Activated T-helper 17 cell treated with anti-CD3 and anti-CD28 coated beads, Interleukin-2, amount 50 U/mL, for 72 hours (primary cell): ENCODE measurements at places on chromosomes 3 and 15. TPM values are rescaled to one million over a fixed set of nuclear protein-coding genes. Genes with fewer than 3 reads are reported as not detected.

DNA sequence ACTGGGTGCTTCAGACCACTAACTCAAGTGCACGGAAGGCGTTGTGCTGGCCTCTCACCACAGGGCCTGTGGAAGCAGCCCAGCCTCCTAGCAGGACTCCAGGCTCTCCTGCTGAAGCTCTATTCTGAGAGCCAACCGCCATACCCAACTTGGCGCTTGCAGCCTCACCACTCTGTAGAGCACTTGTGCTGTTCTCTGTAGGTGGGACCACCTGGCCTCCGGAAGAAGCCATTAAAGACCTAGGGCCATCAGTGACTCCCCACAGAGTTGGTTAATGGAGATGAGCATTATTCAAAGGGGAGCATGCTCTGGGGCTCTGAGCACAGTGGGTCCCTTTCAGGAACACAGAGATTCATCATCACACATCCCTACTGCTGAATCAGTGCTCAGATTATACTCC is 50.9 kb downstream of the C3orf85 start:
- no peak for ATAC-seq

DNA sequence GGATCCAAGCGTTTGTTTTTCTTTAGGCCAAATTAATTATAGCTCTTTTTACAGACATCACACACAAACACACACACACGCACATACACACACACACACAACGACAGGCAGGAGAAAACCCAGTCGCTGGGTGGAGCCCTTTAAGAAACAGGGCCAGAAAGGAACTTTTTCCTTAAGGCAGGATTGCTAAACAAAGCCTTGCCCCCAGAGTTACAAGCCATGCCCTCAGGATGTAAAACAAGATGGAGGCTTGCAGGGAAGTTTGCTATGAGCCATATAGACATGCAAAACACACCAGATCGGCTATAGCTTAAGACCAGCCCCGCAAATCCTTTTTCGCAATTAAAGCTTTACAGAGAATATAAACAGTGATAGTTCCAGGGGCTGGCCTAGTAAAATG is 16.3 kb upstream of the IQCF2 start:
- no peak for ATAC-seq

DNA sequence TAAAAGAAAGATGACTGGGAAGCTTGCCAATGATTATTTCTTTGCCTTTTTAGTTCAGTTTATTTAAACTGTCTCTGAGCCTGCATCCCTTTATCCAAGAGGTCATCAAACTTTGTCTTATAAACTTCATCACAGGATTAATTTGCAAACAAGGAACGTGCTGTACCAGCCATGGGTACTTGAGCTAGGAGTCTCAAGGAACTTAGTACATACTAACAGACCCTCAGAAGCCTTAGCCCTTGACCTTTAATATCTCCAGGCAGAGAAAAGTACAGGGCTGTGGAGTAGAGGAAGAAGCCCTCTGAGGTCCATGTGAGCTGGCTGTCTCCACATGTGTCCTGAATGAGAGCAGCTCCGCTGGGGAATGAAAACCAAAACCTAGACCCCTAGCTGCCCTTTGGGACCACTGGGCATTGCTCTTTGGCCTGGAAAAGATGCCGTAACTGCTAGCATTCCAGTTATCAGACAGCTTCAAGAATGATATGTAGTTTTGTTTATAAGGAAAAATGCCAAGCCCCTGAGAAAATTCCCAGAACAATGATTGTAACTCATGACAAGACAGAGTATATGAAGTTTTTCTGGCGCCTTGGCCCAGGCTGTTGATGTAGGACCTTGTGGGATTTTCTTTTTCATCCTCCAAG is 92.1 kb downstream of the ASB7 start:
- ATAC-seq, result no peak

DNA sequence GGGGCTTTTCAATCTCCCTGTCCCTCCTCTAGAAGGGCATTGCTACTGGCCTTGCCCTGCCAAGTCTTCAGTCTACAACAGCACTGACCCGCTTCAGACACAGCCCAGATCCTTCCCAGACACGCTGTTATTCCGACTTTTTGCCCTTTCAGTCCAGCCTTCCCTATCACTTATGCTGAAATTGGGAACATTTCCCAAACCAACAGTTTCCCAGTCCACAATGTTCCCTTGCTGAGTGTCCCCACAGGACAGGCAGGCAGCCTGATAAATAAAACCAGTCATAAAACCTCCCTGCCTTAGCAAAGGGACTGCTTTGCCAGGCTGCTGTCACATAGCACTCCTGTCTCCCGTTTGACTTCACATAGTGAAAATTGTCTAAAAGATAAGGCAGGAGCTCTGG is 43.5 kb downstream of the GOLGA6L2 start:
- ATAC-seq, result no peak

- no peak for ATAC-seq
Observed at GRCh38 chr3:131299836-131300235, 81.7 kb upstream of the NUDT16 start.

GRCh38 chr15:42024303-42024702 is 3.5 kb upstream of the PLA2G4E start:
- ATAC-seq, result no peak

DNA sequence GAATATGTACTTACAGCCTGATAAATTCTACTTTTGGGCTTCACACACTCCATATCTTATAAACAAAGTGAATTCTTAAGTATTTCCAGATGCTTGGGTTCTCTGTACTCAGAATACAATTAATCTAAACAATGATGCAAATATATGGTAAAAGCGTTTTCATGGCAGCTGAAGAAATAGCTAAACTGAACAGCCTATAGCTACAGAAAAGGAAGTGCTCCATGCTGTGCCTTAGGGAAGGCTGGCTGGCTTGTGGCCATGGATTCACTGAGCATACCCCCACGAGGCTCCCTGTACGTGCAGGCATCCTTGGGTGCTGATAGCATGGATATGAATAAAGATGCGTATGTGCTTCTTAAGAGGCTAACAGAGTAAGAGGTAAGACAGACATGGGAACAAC is 264.0 kb downstream of the KLF13 start:
- no peak for ATAC-seq

GRCh38 chr3:156388497-156389448 is 166.1 kb downstream of the SSR3 start:
- ATAC-seq, result no peak

GRCh38 chr3:57637391-57637790 is 40.2 kb upstream of the ARF4 start:
- ATAC-seq, result no peak

- no peak for ATAC-seq
Observed at GRCh38 chr3:157755233-157755632, 252.0 kb upstream of the VEPH1 start.

DNA sequence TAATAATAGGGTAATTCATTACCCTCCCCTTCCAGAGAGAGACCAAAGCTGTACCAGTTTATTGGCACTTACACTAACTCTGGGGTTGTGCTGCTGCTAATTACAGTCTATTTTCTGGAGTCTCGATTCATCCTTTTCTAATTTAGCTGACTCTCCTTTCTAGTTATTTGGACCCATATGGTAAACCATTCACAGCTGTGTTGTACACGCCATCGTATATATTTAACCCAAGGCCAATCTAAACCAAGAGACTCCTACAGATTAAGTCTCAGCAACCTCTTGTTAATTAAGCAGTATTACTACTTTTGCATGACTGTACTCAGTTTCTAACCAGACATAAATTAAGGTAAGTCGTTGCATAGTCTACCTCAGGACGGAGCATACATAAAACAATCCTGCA is 22.5 kb downstream of the ANXA2 start:
- no peak for ATAC-seq

DNA sequence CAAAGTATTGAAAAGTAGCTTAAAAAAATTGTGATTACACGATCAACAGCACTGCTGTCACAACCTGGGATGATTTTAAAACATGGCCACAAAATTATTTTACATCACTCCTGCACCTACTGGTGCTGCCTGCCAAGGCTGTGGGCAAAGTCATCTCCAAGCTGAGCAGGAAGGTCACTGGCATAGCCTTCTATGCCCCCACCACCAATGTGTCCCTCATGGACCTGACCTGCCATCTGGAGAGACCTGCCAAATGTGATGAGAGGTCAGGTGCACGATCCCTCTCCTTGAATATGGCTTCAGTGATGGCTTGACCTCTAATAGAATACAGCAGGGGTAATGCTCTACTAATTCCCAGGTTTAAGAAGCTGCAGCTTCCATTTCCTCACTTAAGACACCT is 57.8 kb downstream of the PIK3CB start:
- no peak for ATAC-seq

DNA sequence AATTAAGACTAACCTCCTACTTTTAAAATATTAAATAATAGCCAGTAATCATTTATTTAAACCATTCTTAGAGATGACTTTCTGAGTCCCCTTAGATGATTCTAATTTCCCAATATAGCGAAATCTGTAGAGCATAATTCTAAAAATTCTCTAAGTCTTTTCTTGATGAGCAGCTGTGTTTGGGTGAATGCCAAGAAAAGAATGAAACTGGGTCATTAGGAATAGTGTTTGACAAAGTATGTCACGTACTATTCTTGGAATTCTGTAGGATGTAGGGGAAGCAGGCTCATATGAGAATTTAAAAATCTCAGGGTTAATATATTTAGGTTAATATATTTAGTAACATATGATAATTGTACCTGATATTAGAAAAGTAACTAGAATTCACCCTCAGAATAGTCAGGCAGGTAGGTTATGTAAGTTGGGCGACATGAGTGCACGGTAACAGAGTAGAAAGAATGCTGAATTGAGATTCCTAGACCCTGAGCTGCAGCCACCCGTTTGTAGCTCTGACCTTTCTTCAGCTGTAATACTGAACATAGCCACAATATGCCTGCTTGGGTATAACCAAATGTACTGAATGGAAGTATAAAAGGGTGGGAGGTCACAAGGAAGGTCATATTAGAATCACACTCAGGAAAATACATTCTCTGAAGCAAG is 524.3 kb downstream of the UNC13C start:
- ATAC-seq, result no peak

- no peak for ATAC-seq
Observed at GRCh38 chr15:90174140-90174875, 26.8 kb upstream of the SEMA4B start.

- no peak for ATAC-seq
Observed at GRCh38 chr3:189967254-189967865, 153.3 kb downstream of the P3H2 start.

DNA sequence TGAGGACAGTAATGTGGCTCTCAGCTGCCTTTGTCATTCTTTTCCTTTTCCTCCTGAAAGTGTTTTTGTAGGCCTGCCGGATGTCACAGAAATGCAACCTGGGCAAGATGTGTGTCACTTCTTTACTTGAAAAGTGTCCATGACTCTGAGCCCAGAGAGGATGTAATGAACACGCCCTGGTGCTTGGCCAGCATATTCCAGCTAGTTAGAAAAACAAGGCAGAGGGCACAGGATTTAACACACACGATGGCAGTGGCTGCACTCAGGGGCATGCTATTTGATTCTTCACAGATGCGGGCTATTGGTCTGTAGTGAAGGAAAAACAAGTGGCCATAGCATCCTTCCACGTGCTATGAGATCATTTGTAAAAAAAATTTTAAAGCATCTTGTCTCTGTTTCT is 30.3 kb upstream of the PTX3 start:
- ATAC-seq, result no peak

DNA sequence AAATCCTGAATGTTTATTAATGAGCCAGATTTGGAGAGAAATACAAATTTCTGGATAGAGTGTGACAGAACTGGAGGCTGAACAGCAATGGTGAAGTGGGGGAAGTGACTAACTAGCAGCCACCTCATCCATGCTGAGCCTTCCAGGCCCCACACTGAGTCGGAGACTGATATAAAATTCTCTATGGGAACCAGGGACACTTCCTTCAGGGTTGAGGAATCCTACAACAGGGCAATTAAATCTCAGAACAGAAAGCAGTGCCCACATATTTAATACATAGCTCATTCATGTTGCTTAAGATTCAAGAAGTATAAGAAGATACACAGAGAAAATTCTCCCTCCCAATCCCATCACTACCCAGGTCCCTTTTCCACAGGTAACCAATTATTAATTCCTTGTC is 49.3 kb downstream of the HACD2 start:
- no peak for ATAC-seq

DNA sequence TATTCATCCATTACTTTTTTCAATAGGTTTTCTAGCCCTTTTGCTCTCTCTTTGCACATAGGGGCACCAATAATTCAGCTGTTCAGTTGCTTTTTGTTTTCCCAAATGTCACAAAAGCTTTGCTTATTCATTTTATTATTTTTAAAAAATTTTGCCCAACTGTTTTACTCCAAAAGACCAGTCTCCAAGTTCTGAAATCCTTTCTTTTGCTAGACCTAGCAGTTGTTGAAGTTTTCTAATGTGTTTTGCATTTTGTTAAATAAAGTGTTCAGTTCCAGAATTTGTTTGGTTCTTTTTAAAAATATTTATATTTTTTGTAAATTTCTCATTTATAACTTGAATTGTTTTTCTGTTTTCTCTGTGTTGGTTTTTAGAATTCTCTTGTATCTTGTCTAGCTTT is 1227.3 kb downstream of the ROBO2 start:
- ATAC-seq, result no peak

DNA sequence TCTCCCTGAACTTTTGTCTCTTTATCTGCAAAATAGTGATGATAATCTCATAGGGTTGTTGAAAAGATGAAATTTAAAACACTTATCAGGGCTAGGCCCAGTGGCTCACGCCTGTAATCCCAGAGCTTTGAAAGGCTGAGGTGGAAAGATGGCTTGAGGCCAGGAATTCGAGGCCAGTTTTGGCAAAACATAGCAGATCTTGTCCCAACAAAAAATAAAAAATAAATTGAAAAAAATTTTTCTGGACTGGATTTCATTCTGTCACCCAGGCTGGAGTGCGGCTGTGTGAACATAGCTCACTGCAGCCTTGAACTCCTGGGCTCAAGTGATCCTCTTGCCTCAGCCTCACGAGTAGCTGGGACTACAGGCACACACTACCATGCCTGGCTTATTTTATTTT is 29.6 kb downstream of the LMLN start:
- ATAC-seq, result no peak

GRCh38 chr3:82636177-82636576 is 874.7 kb upstream of the GBE1 start:
- no peak for ATAC-seq

DNA sequence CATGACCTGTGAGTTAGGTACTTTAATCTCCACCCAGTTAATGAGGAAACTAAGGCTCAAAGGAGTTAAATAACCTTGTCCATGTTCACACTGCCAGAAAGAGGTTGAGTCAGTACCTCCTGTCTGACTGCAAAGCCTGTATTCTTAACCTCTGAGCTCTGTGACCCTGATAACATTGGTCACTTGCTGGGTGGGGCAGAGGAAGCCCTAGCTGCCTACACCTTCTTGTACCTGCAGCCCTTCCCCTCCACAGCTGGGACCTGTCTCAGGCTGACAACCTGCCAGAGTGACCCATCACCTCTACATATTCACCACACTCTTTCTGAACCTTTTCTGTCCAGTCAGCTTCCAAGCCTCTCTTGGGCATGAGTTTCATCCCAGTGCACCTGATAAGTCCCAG is 106.1 kb upstream of the HES1 start:
- no peak for ATAC-seq

GRCh38 chr15:95701410-95701809 is 629.1 kb upstream of the NR2F2 start:
- ATAC-seq, result no peak

Gene SLTM
- 94.6 TPM for total RNA-seq

Gene NEIL1
- 56.7 TPM for total RNA-seq

Gene KATNBL1
- 41.6 TPM for total RNA-seq

Gene NPAP1
- not detected for total RNA-seq

Gene FOXL2
- not detected for total RNA-seq

Gene ATP6V1A
- total RNA-seq, result 27.0 TPM
